Fibroblast of lung (primary cell): ENCODE measurements at places on chromosomes 4 and X. TPM values are rescaled to one million over a fixed set of nuclear protein-coding genes. Genes with fewer than 3 reads are reported as not detected.

The CNGA1 gene
- not detected in 2 replicates for polyA plus RNA-seq

The GAGE12C gene
- polyA plus RNA-seq: not detected in 2 replicates

The ARAP2 gene
- polyA plus RNA-seq: 0.05 and 0.11 TPM in 2 replicates

The PLAC1 gene
- polyA plus RNA-seq: 0.22 and 0.26 TPM in 2 replicates

The ELOVL6 gene
- polyA plus RNA-seq: 43.4 and 56.4 TPM in 2 replicates

The MPC1L gene
- not detected in 2 replicates for polyA plus RNA-seq

The NEK1 gene
- 8.6 and 8.9 TPM in 2 replicates for polyA plus RNA-seq

The ASB5 gene
- polyA plus RNA-seq: 0.30 and 1.0 TPM in 2 replicates

The SMIM10 gene
- 11.4 and 12.6 TPM in 2 replicates for polyA plus RNA-seq

The PRR32 gene
- polyA plus RNA-seq: not detected in 2 replicates

The FMR1 gene
- 24.6 and 26.1 TPM in 2 replicates for polyA plus RNA-seq

The BOD1L1 gene
- 18.2 and 20.1 TPM in 2 replicates for polyA plus RNA-seq

The FAM47E gene
- 0.03 and 0.12 TPM in 2 replicates for polyA plus RNA-seq

The FOXR2 gene
- polyA plus RNA-seq: not detected in 2 replicates

The SPANXN3 gene
- not detected in 2 replicates for polyA plus RNA-seq

The PNMA6E gene
- not detected in 2 replicates for polyA plus RNA-seq

The CLDN22 gene
- not detected in 2 replicates for polyA plus RNA-seq

The JADE1 gene
- polyA plus RNA-seq: 28.6 and 36.2 TPM in 2 replicates

The MGAT4D gene
- polyA plus RNA-seq: not detected in 2 replicates

The CTAG1A gene
- polyA plus RNA-seq: not detected in 2 replicates
